ENCODE measurements at places on chromosomes 12 and 14. TPM values are rescaled to one million over a fixed set of nuclear protein-coding genes. Genes with fewer than 3 reads are reported as not detected.

Gene PZP
- not detected for total RNA-seq

Gene BIN2
- not detected for total RNA-seq

Gene CALM1
- total RNA-seq, result 295 TPM

Gene C12orf60
- 0.65 TPM for total RNA-seq

Gene NEUROD4
- total RNA-seq, result not detected

Gene DPY19L2
- 3.3 TPM for total RNA-seq

Gene SMIM10L1
- 6.2 TPM for total RNA-seq

Gene TAS2R9
- total RNA-seq, result not detected

Gene RNASE4
- 7.2 TPM for total RNA-seq

Gene TOMM20L
- total RNA-seq, result not detected

Gene LRRC10
- not detected for total RNA-seq
